Stomach (tissue), 19 donors: ENCODE measurements at places on chromosomes 12 and 14. TPM values are rescaled to one million over a fixed set of nuclear protein-coding genes. Genes with fewer than 3 reads are reported as not detected.

DNA sequence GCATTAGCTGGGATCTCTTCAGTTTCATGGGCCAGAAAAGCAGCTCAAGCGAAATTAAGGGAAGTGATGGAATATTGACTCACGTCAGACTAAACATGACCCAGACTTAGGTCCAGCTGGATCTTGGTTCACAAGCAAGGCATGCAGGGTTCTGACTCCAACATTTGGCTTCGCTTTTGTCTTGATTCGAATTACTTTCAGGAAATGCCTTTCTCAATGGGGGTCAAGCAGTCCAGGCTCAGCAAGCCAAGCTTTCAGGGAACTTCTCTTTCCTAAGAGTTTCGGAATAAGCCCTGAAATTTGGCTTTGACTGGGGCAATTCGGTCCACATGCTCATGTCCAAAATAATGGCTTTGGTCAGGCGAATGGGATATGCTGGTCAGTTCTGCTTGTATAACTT lies 678.7 kb upstream of the TMEM132C start:
- no peak for DNase-seq

GRCh38 chr14:94481468-94482131 lies 5.6 kb upstream of the SERPINA9 start:
- no peak for DNase-seq

The CNTN1 gene
- 68.3 TPM for total RNA-seq

The TAS2R42 gene
- not detected for total RNA-seq

DNA sequence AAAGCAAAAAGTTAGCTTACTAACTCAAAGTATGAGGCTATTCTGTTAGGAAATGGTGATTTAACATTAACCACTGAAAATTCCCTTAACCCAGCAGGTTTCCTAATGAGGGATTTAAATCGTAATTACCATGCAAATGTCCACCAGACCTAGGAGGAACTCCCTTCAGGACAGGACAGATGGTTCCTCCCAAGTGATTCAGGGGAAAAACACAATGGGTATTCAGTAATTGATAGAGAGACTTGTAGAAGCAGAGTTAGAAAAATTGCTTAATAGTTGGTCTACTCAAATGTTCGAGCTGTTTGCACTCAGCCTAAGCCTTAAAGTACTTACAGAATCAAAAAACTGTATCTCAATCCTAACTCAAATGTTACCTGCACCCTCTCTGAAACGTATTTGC lies 21.6 kb downstream of the RERGL start:
- no peak for DNase-seq

The SLC17A8 gene
- total RNA-seq = not detected

GRCh38 chr12:113432986-113433385 lies 10.8 kb downstream of the SDSL start:
- DNase-seq = no peak
